Amygdala (tissue), 56 donors: ENCODE measurements at places on chromosomes 13 and 19.

DNA sequence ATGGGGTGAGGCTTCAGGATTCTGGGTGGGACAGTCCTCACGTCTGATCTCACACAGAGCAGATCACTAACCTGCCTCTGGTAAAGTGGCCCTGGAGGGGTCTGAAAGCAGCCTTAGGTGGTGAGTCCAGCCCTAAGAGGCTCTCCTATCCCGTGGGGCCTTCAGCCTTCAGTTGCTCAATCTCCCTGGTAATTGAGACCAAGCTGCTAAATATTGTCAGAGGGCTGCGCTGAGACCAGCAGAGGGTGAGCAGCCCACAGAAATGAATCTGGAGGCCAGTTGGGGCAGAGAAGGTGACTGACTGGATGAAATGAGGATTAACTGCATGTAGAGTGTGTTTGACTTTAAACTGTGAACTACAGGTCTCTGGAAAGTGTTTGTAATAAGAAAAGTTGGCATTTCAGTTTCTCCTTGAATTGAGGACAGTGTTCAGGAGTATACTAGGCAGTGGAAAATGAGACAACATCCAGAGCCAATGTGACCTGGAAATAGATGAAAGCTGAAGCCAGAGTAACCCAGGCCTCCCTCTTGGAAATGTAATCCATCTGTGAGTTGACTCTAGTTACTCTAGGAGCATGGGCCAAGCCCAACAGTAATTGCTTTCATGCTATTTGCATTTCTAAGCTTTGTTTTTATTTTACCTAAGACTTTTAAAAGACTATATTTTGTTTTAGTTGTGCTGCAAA lies 14.3 kb upstream of the HSPH1 start:
- no peak for DNase-seq

DNA sequence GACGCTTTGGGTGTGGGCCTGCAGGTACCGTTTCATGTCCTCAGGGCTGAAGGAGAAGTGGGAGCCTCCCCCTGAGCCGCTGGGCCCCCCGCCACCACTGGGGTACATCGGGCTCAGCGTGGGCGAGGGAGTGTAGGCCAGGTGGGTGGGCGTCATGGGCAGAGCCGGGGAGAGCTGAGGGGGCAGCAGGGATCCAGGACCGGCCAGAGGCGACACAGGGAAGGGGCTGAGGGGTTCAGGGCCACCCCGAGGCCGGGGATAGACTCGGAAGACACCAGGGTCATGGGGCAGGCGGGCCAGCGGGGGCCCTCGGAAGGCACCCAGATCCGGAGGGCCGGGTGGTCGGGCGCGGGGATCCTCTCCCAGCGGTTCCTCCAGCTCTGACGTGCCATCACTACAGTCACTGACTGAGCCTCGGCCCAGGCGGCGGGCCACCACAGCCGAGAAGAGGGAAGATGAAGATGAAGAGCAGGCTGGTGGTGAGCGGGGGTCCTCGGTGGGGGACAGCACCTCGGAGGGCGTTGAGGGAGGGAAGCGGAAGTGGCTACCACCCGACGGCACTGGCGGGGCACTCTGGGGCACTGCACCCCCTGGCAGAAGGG lies 5.7 kb downstream of the ERF start:
- no peak for DNase-seq

- DNase-seq, result no peak
Observed at GRCh38 chr13:25783076-25783475, 268.7 kb downstream of the SHISA2 start.

- DNase-seq, result no peak
Observed at GRCh38 chr19:56159009-56159559, 16.7 kb upstream of the GALP start.

- no peak for DNase-seq
Observed at GRCh38 chr19:5692723-5693194, 2.7 kb downstream of the RPL36 start.
